ENCODE measurements at places on chromosomes 7 and 10.
A peak's percentile ranks its signal among the peaks of the same experiment; 100 is the strongest.

DNA sequence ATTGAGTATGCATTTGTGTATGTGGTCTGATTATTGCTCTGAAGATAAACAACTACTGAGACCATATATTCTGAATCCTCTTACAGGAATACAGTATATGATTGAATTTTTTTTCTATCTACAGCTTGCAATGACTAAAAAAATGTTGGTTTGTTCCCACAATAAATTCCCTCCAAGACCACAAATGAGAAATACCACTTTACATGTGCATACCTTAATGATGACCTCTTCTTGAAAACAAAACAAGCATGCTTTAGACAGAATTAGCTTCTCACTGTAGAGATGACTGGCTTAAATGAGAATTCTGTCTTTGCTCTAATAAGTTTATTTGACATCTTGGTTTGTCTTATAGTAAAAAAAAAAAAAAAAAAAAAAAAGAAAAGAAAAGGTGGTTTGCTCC lies 241.5 kb downstream of the PCDH15 start:
- DNase-seq, result no peak

GRCh38 chr10:79415736-79416577 lies 29.5 kb downstream of the ZCCHC24 start:
- DNase-seq, result no peak

- no peak for DNase-seq
Observed at GRCh38 chr10:70582793-70583668, 19.5 kb downstream of the PRF1 start.

- DNase-seq, result no peak
Observed at GRCh38 chr7:70620333-70621055, 511.4 kb upstream of the GALNT17 start.

- no peak for DNase-seq
Observed at GRCh38 chr10:118153287-118153686, 106.5 kb upstream of the RAB11FIP2 start.

DNA sequence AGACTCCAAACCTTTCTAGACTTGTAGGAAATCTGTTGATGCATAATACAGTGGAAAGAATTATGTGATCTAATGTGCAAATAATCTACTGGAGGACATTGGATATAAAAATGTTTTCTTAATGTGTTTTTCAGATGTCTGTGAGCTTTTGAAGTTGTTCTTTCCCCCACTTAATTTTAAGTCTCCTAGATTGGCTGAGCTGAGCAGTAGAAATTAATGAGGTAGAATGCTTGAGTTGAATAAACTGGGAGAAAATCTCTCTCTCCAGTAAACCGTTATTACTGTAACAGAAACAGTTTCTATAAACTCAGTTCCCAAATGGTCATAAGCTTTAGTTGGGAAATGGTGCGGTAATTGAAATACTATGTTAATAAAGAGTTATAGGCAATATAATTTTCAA lies 15.7 kb downstream of the CSGALNACT2 start:
- DNase-seq, result no peak

DNA sequence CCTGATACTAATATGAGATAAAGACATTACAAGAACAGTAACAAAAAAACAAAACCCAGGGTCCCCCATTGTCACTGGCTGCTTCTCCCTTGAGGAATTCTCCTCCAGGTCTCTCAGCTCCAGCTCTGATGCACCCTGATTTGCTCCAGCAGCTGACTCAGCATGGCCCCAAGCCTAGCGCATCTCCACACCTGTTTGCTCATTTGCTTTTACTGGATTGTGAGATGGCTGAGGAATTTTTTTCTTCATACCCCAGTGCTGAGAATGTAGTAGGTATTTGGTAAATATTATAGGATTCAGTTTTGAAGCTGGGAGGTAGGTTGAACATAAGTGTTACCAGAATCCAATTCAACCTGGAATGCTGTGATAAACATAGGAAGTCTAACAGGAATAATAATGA lies 171.9 kb downstream of the PKD1L1 start:
- no peak for DNase-seq

GRCh38 chr10:6593241-6593671 lies 13.2 kb upstream of the PRKCQ start:
- DNase-seq, result no peak

DNA sequence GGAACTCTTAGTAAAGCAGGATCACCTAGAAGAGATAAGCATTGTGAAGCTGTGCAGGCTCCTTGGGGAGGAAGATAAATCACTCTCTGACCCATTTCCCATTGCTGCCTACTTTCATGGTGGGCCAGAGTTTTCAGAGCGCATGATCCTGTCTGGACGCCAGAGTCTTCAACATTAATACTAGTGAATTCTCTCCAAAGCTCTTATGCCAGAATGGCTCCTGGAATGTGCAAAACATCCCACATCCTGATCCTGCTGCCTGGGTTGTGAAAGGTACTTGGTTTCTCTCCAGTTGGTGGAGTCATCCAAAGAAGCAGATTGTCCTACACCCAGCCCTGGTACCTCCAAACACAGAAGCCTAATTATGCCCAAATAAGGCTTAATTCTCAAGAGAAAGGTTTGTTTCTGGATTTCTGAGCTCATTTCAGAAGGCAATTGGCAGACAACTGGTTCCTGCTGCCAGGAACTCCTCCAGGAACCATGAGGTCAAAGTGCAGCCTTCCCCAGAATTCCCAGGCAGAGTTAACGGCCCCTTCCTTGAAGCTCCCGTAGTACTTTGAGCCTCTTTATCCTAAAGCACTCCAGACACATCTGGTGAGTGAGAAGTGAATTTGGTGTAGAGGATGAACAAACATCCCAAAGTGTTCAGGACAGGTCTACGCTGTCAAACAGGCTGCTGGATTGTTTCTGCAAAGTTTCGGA lies 495.2 kb downstream of the PLXNA4 start:
- no peak for DNase-seq

DNA sequence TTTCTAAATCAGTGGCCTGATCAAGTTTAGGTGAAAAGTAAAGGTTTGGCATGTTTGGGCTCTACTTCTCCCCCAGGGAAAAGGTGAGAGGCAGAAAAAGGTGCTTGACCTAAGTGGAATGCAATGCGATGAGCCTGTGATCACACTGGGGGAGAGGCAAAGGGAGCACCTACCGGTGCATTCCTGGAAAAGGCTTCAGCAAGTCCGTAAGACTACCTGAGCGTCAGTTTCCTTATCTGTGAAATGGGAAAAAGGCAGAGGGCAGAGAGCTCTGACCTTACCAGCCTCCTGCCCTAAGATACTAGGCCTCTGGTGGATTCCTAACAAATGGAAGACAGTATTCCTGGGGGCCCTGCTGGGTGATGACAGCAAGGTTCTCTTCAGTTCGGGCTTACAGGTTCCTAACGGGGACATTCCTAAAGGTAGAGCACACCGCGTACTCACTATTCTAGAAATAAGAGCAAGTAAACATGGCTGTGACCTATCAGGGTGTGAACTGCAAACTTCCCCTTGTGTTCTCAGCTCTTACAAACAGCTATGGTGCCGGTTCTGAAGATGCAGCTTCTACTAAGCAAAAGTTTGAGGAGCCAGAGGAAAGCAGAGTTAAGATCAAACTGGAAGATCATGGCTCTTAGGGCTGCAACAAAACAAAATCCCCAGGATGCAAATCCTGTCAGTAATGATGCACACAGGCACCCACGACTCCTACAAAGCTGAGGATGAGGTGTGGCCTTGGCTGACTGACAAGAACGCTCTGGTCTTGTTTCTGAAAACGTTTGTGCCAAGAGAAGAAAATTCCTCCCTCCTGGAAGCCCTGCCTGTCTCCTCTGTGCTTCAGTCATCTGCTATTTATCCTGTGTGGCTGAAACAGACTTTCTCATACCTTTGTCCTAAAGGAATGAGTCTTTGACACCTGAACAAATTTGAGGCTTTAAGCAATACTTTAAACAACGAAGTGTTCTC lies 13.3 kb upstream of the ACSL5 start:
- DNase-seq, result no peak

GRCh38 chr7:96067321-96067720 lies 254.6 kb downstream of the SLC25A13 start:
- DNase-seq, result no peak

DNA sequence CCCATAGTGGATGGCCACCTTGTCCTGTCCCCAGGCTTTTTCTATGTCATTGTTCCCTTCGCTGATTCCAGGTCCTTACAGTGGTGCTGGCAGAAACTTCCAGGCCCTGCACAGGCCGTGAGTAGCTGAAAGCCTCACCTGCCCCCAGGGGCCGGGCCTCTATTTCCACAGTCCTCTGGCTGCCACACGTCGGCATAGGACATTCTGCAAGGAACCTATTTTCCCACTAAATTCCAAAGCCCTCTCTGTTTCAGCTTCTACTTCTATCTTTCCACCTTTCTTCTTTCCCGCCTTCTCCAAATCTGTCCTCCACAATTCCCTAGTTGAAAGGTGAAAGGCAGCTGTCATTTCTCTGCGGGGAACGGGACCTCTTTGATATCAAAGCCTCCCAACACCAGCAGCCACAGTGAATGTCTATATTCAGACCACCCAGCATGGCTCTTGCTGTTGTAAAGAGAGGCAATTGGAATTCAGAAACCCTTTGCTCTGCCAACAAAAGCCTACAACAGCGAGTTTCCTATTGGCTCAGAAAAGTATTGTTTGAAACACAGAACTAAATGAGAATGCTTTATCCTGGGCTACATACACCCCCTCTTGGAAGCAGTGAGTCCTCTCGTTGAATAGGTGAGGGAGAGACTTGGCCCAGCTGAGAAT lies 607.7 kb downstream of the GALNT17 start:
- DNase-seq, result no peak

GRCh38 chr7:66921396-66921917 lies 432 bp downstream of the TMEM248 start:
- peak; percentile 48 for DNase-seq

DNA sequence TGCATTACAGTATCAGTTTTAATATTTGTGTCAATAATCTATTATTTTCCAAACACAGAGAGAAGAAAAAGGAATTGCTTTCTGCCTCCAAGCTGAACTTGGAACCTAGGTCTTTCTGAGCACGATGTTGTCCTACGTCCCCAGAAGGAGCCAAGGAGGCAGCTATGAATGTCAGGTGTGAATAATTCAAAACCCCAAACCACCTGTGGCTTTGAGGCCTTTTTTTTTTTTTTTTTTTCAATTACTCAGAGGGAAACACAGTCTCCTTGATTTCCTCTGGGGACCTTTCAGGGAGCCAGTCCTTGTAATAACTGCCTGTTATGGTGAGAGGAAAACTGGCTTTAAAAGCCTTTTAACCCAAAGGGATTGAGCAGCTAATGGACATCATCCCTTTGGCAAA lies 8.3 kb downstream of the GPR85 start:
- DNase-seq, result no peak

DNA sequence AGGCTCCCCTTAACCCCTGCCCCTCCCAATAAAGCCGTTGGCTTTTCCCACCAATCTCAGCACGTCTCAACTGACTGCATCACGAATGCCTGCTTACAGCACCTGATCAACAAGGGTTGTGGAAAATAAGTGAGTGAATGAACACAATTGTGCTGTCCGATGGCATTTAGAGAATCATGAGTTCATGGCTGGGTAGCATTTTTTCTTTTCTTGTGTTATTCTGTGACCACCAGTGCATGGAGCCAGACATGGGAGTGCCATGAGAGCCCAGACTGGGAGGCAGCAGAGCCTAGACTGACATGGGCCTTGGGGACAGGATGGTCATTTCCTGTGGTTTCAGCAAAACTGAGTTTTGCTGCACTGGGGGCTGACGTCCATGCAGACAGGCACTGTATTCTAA lies 254.1 kb upstream of the IGFBP3 start:
- DNase-seq, result no peak

DNA sequence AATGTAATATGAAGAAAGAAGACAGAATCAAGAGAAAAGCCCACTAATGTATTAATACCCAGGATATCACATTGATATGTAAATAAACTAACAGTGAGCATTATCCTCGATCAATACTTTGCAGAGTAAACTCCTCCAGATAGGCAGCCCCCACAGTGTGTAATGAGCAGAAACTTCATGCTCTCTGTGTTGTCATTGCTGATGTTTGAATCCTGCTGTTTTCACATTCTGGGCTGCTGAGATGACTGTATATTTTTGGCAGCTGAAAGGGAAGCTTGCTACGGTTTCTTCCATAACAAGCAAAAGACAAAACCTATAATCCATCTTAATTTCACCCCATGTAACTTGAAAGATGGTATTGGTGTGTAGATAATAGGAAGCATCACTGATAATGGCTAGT lies 15.3 kb upstream of the THSD7A start:
- DNase-seq, result no peak

GRCh38 chr7:44384586-44385433 lies 59.4 kb upstream of the CAMK2B start:
- DNase-seq, result no peak

DNA sequence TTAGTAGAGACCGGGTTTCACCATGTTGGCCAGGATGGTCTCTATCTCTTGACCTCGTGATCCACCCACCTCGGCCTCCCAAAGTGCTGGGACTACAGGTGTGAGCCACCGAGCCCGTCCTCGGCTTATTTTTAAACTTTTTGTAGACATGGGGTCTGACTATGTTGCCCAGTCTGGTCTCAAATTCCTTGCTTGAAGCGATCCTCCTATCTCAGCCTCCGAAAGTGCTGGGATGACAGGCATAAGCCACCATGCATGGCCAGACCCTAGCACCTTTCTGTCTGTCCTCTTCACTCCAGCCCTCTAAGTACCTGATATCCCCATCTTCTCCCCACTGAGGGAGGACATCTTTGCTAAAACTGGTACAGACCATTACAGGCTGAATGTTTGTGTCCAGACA lies 41.4 kb downstream of the TMEM130 start:
- no peak for DNase-seq

DNA sequence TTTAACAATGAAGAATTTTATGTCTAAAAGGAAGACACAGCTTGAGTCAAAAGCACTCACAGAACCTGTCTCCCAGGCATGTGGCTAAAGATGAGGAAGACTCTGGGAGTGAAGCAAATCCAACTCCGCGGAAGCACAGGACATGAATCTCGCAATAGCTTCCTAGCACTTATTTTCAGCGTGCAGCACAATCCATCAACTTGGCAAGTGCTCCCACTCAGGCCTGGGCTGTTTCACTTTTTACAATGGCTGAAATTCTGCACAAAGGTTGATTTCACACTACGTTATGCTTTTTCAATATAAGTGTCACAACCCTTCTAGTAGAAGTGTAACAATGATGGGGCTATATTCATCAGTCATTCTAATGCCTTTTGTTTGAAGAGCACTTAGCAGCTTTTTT lies 180.2 kb downstream of the XPNPEP1 start:
- no peak for DNase-seq

GRCh38 chr7:151838861-151839381 lies 38.0 kb downstream of the PRKAG2 start:
- no peak for DNase-seq

GRCh38 chr10:59674215-59674836 lies 35.3 kb downstream of the SLC16A9 start:
- DNase-seq, result no peak

GRCh38 chr10:12484941-12485805 lies 135.8 kb downstream of the CAMK1D start:
- DNase-seq, result no peak

- no peak for DNase-seq
Observed at GRCh38 chr10:124420254-124420653, 1.5 kb upstream of the OAT start.

GRCh38 chr7:11343136-11343535 lies 369.5 kb downstream of the PHF14 start:
- no peak for DNase-seq

- DNase-seq, result no peak
Observed at GRCh38 chr7:66699998-66700397, 40.5 kb upstream of the RABGEF1 start.

- DNase-seq, result no peak
Observed at GRCh38 chr10:111968647-111969046, 214.9 kb downstream of the GPAM start.

- DNase-seq, result no peak
Observed at GRCh38 chr7:95190515-95190914, 133.8 kb downstream of the PON1 start.

- no peak for DNase-seq
Observed at GRCh38 chr10:1047937-1048336, 982 bp downstream of the IDI1 start.

All from COLO829 (cell line).